ENCODE measurements at places on chromosomes 5 and 9.

GRCh38 chr5:40410964-40411635 lies 268.6 kb upstream of the PTGER4 start:
- DNase-seq, result no peak

DNA sequence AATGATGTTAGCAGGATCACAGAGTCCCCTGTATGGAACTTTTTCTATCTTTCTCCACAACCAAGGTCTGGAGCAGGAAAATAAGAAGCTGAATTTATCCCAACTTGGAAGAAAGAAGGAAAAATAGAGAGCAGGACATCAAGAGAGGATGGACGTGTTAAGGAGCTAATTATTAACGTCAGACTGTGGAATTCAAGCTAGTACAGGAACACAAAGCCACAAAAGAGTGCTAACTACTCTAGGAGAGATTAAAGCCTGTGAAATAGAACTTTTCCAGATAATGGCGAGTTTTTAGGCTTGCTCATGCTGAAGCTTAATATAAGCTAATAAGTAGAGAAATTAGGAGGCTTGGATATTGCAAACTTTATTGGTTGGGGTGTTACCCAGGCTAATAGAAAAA lies 632 bp upstream of the SPINK13 start:
- no peak for DNase-seq

GRCh38 chr9:94600258-94600657 lies 6.6 kb upstream of the FBP2 start:
- no peak for DNase-seq

DNA sequence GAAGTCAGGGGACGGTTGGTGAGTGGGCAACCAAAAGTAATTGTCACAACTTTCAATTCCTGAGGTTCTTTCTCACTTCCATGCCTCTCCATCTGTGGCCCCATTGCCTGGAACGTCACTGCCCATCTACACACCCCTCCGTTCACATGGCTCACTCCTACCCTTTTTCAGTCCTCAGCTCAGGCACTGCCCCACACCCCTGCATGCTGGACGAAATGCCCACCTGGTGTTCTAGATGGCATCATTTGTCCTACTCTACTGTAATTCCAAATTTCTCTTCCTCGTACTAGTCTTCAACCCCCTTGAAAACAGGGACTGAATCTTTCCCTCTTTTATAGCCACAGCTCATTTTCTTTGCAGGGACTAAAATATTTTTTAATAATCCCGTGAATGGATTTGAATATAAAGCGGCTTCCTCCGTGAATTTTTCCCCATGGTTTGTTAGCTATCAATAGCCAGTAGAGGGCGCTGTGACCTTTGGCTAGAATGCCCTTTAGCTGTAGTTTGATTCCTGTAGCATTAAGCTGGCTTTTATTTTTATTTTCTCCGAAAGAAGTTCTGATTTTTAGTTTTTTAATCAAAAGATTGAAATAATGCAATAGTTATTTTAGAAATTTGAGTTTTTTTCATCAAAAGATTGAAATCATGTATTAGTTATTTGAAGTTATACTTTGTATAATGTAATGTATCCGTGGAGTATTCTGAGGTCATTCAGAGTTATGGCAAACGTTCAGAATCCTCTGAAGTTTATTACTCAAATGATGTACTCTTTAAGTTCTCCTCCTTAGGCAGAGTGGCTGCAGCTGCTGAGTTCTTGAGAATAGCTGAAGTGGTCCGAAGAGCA lies 232.1 kb downstream of the SH3GL2 start:
- no peak for DNase-seq

DNA sequence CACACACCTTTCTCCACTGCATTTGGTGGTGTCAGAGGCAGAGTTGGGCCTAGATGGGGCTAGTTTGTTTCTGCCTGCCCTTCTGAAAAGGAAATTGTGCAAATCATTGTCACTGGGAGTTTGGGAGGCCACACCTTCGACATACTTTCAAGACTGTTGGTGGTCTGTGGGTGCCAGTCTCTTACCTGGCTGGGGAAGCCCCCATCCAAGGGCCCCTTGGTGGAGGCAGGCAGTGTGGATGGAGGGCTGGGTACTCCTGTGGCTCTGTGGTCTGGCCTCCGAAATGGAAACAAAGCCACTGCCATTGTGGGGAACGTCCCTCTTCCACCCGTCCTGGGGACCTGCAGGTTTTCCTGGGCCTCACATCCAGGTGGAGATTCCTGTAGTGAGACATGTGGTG lies 10.9 kb upstream of the PHYHD1 start:
- no peak for DNase-seq

GRCh38 chr9:126379661-126380360 lies 53.2 kb downstream of the MVB12B start:
- DNase-seq, result no peak
